ENCODE measurements at places on chromosomes 7 and 10.
A peak's percentile ranks its signal among the peaks of the same experiment; 100 is the strongest.

- DNase-seq = peak; percentile 58
These were observed 31.2 kb downstream of the GRIFIN start for GRCh38 chr7:2445047-2445446.

GRCh38 chr10:7337431-7338171 lies 73.2 kb downstream of the SFMBT2 start:
- no peak for DNase-seq

GRCh38 chr10:125742465-125742864 lies 23.0 kb downstream of the EDRF1 start:
- peak; percentile 39 for DNase-seq

- peak; percentile 80 for DNase-seq
These were observed 141.4 kb upstream of the BET1 start for GRCh38 chr7:94145602-94146001.

- DNase-seq = peak; percentile 58
These were observed 103.4 kb downstream of the WNT2 start for GRCh38 chr7:117219485-117219884.

GRCh38 chr7:61111-61510 lies 131.3 kb upstream of the FAM20C start:
- no peak for DNase-seq

DNA sequence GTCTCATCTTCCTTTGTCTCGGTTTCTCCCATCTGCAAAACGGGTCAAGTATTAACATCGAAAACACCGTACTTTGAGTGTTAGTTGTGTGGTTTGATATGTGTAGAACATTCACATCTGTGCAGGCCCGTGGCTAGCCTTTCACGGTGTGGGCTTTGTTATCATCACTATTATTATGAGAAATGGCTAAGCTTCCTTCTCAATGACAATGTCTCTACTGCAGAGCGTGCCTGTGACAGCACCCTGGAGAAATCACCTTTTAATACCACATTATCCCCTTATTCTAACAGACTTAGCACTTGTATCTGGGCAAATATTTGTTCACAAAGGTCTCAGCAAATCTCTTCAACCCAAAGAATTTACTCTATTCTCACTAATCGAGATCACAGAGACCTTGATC lies 55.8 kb downstream of the FAM171A1 start:
- no peak for DNase-seq

GRCh38 chr10:23521735-23522134 lies 82.9 kb downstream of the OTUD1 start:
- no peak for DNase-seq

DNA sequence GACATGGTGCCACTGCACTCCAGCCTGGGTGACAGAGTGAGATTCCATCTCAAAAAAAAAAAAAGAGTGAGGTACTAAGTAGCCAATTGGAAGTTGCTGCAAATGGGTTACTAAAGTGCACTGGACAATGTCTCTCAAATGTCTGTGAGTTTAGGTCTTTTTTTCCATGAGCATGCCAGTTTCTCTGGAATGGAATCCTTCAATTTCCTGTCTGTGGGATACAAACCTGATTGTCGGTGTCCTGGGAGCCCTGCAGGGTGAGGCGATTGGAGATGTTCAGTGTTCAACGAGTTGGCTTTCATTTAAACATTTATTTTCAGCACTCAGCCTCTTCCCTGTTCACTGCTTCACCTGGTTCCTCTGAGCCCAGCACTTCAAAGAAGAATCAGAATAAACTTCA lies 5.3 kb upstream of the CALD1 start:
- no peak for DNase-seq

- peak; percentile 64 for DNase-seq
These were observed at the start of gene CALHM3 for GRCh38 chr10:103479135-103479534. TSS of gene CALHM3 (minus strand) at chr10:103479240. CDS start at chr10:103479032, 208 bp downstream.

- DNase-seq = no peak
These were observed 17.5 kb downstream of the COX15 start for GRCh38 chr10:99714446-99714845.

DNA sequence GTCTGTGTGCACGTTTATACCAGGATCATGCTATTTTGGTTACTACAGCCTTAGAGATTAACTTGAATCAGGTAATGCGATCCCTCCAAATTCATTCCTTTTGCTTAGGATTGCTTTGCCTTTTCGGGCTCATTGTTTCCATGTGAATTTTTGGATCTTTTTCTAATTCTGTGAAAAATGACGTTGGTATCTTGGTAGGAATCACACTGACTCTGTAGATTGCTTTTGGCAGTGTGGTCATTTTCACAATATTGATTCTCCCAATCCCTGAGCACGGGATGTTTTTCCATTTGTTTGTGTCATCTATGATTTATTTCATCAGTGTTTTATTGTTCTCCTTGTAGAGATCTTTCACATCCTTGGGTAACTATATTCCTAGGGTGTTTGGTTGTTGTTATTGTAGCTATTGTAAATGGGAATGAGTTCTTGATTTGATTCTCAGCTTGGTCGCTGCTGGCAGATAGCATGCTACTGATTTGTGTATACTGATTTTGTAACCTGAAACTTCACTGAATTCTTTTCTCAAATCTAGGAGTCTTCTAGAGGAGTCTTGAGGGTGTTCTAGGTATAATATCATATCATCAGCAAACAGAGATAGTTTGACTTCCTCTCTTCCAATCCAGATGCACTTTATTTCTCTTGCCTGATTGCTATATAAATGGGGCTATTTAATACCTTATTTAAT lies 18.2 kb downstream of the SNX8 start:
- DNase-seq = no peak

GRCh38 chr7:136336932-136337331 lies 359.8 kb upstream of the MTPN start:
- no peak for DNase-seq

GRCh38 chr10:89022734-89023133 lies 32.1 kb downstream of the FAS start:
- DNase-seq = peak; percentile 20

- peak; percentile 64 for DNase-seq
These were observed 31.3 kb downstream of the TMEM270 start for GRCh38 chr7:73892003-73892999.

GRCh38 chr10:124545351-124546054 lies 83.9 kb downstream of the LHPP start:
- DNase-seq = no peak

DNA sequence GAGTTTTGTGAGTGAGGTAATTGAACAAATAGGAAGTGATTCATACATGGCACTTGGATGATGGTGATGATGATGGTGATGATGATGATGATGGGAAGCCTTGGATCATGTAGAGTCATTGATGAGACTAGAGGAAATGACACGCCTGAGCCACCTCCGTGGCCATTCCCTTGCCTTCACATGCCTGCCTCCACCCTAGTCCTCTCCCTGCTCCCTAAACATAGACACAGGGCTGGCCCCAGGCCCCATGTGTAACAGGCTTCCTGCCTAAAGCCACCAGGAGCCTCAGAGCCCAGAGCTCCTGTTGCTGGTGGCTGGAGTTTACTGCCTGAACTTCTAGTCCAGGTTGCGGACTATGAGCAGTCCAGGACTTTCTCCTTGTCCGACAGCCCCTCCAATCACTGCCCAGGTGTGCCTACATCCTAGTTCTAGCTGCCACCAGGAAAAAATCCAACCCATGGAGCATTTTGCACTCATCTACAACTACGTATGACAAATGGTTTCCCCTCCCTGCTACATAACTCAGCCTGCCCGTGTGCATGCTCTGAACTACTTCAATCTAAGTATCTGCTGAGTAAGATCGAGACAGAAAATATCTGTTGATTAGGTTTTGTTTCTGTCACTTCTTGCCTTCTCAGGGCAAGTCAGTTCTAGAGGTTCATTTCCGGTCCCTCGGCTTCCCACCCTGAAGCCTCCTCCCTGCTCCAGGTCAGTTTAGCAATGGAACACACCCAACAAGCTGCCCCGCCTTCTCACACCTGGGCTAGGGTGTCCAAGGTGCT lies 35.5 kb upstream of the KDM7A start:
- peak; percentile 65 for DNase-seq

- no peak for DNase-seq
These were observed 109.5 kb downstream of the DNAJB6 start for GRCh38 chr7:157446322-157446721.

- DNase-seq = no peak
These were observed 205.5 kb downstream of the DNAJB6 start for GRCh38 chr7:157542068-157543021.

- DNase-seq = no peak
These were observed 306.8 kb downstream of the SDK1 start for GRCh38 chr7:3607847-3608246.

DNA sequence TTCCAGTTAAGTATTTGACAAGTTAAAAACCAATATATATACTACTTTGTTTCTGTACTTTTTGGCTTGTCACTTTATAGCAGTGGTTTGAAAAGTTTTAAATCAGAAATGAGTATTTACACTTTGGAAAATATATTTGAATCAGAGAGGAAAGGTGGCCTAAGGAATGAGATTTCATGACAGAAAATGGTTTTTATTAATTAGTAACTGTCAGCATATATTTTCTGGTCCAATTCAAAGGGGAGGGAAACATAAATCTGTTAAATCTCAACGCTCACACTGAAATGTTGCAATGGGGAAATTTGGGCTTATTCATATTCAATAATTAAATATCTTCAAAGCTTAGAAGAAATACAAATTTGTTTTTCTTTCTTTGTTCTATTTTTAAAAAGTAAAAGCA lies 100.1 kb downstream of the GRB10 start:
- DNase-seq = no peak

DNA sequence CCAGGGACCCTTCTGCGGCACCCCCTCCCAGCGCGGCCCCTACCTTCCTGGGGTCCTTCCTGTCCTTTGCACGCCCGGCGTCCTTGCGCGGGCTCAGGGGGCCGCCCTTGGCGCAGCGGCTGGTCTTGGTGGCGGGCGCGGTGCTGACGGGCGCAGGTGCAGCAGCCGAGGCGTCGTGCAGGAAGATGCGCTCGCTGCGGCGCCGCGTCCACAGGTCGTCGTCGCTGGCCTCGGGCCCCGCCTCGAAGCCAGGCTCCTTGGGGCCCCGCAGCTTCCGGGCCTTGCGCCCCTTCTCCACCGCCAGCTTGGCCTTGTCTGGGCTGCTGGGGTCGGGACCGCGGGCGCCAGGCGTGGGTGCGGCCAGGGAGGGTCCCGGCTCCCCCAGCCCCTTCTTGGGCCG lies 49.8 kb downstream of the SLC29A4 start:
- no peak for DNase-seq

DNA sequence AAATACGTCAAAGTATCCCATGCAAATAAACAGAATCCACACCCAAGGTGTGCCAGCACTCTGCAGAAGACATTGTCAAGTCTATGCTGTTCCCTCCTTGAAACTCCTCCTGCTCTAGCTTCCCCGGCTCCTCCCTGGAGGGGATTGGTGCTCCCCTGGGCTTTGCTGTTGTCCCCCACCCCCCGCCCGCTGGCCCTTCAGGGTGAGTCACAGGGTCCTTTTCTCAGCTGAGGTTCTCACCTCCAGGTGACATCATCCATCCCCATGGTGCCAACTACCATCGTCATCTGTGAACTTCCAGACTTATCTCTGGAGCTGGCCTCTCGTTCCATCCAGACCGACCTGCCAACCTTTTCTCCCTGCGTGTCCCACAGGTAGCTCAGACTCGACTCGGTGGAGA lies 77.0 kb downstream of the ITIH5 start:
- no peak for DNase-seq

GRCh38 chr7:149683181-149683580 lies 90.2 kb downstream of the ZNF467 start:
- no peak for DNase-seq

GRCh38 chr7:129857313-129857712 lies 95.4 kb downstream of the UBE2H start:
- no peak for DNase-seq

DNA sequence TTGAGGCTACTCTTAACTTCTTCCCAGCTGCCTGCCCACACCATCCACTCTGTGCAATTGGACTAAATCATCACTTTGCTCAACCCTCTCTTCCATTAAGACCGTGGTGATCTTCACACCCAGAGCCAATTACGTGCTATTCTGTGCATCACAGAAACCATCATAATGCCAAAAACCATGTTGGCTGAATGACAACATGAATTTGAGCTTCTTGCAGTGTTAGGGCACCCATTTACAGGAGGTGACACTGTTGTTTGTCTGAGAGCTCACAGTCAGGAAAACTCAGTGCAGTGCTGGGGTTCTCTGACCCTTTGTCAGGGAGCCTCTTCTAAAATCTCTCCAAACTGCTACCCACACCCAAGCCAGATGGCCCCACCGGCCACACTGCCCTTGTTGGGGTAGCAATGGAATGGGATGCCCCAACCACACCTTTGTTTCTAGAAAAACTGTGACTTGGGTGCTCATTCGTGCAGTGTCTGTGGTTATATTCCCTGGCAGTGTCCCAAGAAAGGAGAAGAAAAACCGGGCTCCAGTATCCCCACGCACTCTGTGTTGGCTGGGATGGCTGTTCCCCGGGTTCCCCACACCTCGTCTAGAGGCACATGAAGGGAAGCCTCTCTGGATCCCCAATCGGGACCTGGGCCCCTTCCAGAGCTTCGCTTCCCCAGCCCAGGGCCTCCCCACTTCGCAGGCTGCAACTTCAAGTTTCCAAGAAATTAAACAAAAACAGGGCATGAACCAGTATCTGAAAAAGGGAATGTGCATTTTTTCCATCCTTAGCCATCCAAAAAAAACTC lies 2.0 kb upstream of the TNS3 start:
- no peak for DNase-seq

DNA sequence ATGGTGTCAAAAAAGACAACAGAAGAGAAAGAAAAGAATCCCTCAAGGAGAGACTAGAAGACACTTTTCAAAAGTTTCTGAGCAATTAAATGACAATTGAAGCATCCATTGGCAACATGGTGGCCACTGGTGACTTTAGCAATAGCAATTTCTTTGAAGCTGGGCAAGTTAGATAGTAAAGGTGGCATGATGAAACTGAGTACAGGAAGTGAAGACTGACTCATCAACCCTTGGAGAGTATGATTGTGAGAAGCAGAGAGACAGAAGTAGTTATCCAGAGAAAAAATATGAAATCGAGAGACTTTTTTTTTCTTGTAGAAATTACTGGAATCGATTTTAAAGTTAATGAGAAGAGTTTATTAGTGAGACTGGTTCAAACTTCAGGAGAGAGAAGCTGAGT lies 52.5 kb downstream of the DGKB start:
- DNase-seq = peak; percentile 37
